ENCODE measurements at places on chromosomes 1 and 21. TPM values are rescaled to one million over a fixed set of nuclear protein-coding genes. Genes with fewer than 3 reads are reported as not detected.

GRCh38 chr1:13935336-13935735, 235.3 kb downstream of the PRDM2 start:
- DNase-seq = no peak

Gene ADGRB2
- 18.1 TPM for polyA plus RNA-seq

DNA sequence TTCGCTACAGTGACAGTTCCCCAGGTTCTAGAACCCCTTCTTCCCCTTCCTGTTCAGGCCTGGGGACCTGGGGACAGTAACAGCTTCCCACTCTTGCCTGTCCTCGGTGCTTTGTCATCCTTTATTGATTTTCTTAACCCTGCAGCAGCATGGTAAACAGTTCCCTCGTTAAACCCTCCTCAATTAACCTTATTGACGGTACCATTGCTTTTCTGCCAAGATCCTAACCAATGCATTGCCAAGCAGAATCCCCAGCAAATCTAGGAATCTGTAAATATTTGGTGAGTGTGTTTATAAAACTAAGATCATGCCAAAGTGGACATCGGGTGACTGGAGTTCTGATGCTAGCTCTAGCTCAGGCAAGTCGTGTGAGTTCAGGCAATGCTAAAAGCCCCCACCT, 99.6 kb upstream of the KAZN start:
- DNase-seq = no peak

DNA sequence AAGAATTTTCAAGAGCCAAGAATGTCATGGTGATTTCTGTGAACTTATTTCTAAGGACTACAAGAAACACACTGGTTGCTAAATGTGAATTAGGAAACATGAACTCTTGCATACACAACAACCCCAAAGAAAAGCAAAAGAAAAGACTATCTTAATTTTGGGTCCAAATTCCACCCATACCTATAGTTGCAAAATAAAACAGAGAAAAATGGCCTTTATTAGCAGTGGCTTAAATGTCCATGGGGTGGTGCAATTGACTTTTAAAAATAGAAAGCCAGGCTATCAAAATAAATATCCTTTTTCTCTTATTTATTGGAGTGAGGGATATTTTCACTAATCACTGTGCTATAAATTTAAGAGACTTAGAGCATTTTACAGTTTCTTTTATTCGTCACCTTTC, 80.9 kb upstream of the DPYD start:
- no peak for DNase-seq

DNA sequence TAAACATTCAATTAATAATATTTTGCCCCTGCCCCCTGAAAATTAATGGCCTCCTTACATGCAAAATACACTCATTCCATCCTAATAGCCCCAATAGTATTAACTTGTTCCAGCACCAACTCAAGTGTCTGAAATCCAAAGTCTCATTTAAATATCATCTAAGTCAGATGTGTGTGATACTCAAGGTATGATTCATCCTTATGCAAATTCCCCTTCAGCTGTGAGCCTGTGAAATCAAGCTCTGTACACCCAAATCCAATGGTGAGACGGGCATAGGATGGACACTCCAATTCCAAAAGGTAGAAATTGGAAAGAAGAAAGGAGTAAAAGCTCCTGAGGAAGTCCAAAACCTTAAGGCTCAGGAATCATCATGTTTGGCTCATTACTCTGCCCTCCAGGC, 83.5 kb downstream of the HHAT start:
- DNase-seq = no peak

DNA sequence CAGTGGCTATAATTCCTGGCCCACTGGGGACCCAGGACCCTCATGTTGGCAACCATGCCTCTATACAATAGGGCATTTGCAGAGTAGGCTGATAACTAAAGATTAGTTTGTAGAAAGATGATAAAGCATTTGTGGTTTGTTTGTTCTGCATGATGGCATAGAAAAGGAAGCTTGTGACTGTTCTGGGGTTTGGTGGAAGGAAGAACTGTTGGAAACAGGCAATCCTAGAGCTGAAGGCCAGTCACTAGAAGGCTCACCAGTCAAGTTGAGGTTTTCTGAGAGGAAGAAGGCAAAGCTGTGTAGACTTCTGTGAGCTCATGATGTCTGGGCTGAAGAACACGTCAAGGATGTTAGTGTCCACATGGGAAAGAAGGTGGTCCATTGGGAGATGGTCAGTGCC, 140.3 kb upstream of the VANGL1 start:
- DNase-seq = no peak

GRCh38 chr1:186089940-186090339, 285.1 kb downstream of the TPR start:
- DNase-seq = no peak

DNA sequence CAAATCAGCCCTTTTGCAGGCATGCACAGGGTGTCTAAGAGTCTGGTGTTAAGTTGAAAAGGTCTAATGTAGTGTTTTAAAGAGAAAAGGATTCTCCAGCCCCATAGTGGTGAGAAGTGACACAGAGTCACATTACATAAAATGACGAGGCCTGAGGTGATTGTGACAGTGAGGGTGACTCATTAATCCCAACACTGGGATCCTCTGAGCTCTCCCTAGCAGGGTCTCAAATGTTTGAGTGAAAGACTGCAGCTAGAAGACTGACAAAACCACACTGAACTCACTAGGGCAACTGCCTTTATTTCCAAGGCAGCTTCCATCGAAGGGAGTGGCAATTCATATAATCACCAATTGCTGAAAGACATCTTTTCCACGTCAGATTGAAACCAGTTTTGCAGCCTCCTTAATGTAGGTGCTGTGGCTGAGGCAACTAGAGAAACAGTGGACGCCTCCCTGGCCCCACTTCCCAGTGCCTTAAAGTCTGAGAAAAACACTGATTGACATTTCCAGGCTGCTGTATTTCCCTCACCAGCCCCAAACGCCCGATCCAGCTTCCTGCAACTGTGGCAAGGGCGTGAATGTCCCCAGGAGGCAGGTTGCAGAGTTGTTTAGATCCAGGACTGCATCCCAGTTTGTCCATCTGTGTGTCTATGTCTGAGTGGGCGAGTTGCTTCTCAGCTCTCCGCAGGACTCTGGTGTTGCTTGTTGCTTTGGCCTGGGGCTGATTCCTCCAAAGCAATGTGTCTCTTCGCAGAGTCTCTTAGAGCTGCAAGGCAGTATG, 81.4 kb downstream of the RUNX1 start:
- no peak for DNase-seq

DNA sequence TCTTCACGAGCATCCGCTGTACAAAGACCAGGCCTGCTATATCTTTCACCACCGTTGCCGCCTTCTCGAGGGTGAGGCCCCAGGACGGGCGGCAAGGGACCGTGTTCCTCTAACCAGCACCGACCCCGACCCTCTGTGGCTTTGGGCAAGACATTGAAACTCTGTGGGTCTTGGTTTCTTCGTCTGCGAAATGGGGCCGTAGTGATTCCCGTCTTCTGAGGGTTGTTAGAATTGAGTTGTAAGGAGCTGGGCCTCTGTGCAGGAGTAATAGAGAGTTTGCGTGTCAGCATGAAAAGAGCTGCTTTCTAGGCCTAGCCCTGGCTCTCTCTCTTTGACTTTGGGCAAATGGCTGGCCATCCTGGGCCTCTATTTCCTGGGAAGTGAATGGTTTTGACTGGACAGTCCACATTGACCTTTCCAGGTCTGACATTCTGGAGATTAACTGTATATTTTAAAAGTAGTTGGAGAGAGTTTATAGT, 591 bp downstream of the MRPL37 start:
- DNase-seq = no peak

GRCh38 chr1:180168786-180169639, 14.3 kb downstream of the QSOX1 start:
- no peak for DNase-seq

GRCh38 chr1:240107058-240107684, 15.5 kb downstream of the FMN2 start:
- no peak for DNase-seq

DNA sequence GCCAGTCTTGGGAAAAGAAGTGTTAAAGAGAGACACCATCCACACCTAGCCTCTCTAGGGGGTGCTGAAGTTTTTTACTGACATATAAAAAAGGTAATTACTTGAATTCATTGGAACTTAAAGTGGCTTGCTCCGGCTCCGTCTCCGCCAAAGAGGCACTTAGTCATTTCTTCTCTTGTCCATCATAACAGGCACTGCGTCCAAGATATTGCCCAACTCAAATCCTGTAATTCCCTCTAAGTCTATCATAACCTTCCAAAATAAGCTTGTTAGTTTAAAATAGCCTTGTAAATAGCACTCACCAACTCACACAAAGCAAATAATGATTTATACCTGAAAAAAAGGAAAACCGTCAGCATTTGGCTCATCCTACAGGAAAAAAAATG, 160.5 kb downstream of the ZBTB18 start:
- no peak for DNase-seq

- no peak for DNase-seq
Observed at GRCh38 chr1:87084244-87084836, 169.9 kb downstream of the HS2ST1 start.

- DNase-seq = no peak
Observed at GRCh38 chr1:182977480-182977879, 24.5 kb upstream of the SHCBP1L start.

Gene TRNAU1AP
- polyA plus RNA-seq = 28.2 TPM

Gene SPRR3
- not detected for polyA plus RNA-seq

DNA sequence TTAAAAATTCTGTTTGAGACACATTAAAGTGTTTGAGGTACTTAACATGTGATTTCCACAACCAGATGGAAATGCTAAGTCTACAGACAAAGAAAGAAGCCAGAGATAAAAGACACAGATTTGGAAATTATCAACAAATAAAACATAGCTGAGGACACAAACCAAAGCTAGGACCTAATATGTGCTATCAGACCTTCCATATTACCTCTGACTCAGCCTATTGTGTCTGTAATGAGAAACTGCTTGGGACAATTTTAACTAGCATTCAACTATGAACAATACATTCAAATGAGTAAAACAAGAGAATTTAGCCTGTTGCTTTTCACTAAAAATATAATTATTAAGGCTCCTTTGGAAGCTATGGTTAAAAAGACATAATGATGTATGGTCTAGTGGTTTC, 54.6 kb downstream of the WNT2B start:
- DNase-seq = no peak

Gene DPYD
- polyA plus RNA-seq = 21.4 TPM

Gene LEPR
- 37.0 TPM for polyA plus RNA-seq

DNA sequence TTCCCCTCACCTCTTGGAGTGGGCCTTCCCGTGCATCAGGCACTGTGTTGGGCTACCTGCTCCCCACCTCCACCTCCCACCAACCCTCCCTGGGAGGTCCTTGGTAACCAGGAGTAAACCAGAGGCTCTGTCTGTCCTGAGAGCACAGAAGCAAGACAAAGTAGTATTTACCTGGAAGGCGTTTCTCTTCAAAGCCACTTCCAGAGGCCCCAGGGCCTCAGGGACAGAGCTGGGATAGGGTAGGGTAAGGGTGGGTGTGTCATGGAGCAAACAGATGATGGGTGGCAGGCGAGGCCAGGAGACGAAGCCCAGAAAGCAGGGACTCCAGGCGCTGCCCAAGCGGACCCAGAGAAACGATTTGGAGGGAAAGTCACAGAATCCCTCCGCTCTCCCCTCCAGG, 77.2 kb upstream of the TARDBP start:
- DNase-seq = no peak

Gene TAL1
- polyA plus RNA-seq = 8.8 TPM

DNA sequence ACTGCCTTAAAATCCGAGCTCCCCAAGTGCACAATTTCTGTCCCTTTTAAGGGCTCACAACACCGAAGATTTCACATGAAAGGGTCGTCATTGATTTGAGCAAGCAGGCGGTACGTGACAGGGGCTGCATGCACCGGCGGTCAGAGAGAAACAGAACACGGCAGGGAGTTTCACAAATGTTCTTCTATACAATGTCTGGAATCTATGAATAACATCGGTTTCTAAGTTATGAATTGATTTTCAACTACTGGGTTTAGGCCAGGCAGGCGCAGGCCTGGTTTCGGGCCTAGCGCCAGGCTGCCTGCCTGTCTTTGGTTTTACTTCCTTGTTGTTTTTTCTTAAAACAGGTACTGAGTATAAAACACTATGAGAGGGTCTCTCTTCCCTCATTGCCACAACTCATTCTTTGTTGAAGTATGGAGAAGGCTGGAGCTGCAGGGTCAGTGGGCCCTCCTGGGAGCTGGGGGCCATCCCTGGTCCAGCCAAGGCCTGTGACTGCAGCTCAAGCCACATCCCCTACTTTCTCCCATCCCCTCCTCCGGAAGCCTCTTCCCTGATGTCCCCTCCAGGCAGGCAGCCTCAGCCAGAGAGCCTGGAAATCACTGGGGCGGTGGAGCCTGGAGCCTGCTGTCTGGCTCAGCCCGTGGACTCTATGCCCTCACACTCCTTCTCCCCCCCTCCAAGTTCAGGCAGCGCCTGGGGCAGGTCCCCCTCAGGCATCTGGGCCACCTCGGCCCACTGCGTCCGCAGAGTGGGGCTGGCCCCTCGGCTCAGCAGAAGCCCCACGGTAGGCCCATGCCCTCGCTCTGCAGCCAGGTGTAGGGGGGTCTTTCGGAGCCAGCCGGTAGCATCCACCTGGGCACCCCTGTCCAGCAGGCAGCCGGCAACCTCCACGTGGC, 2.4 kb downstream of the ANKRD65 start:
- DNase-seq = no peak

- no peak for DNase-seq
Observed at GRCh38 chr1:198772626-198773025, 133.8 kb downstream of the PTPRC start.

DNA sequence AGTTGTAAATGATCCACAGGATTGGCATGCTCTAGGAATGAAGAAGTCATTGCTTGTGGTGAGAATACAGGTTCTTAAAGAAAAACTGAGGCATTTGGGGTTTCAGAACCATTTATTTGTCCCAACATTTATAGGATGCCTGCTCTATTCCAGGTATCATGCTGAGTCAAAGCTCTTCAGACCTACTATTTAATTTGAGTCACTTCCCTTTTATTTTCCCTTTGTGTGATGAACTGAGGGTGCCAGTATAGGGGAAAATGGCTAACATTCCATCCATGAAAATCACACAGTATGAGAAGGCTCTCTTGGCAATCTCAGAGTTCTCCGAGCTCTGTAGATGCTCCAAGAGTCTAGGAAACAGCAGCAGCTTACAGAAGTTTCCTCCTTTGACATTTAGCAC, 110.4 kb downstream of the RNF220 start:
- DNase-seq = no peak

DNA sequence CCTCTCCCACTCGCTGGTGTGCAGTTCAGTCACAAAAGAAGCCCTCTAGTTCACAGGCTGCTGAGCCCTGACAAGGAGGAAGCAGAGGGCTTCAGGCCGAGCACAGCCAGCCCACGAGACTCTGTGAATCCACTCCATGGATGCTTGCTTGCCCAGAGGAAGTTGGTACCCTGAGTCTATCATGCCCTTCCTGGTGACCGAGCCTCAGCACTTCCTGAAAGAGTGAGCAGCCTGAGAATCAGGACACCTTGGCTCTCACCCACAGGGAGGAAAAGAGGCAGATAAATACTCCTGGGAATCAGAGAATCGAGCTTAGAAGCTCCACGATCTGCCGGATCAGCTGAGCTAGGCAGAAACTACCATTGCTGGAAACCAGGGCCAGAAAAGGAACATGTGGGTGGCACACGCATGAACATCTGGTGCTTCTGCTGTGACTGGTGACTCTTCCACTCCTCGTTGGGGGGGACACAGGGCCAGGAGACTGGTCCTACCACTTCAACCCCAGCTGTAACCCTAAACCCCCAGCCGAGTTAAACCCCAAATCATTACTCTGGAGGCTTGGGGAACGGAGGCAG, 376.3 kb upstream of the CAMK1G start:
- no peak for DNase-seq
